NCI-H187 treated with DMSO at 0.1 percent for 48 hours (cell line): ENCODE measurements at places on chromosomes 7 and 10.

DNA sequence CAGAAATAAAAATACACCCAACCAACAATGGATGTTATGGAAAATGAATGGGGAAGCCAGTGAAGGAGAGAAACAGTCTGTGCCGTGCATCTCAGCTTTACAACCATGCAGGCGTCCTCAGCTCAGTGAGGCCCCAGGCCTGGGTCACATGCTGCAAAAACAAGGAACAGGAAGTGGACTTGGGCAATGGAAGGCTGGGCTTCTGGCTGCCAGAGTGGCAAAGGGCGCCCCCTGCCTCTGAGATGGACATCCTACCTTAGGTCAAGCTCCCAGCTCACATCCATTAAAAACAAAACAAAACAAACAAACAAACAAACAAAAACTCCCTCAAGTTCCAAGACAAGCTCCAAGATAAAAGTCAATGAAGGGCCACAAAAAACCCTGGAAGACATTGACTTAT, 54.7 kb upstream of the AFAP1L2 start:
- DNase-seq, result no peak

GRCh38 chr7:41640487-41640886, 62.4 kb downstream of the INHBA start:
- DNase-seq, result no peak

GRCh38 chr10:21249435-21249834, 276.0 kb downstream of the SKIDA1 start:
- DNase-seq, result no peak

- no peak for DNase-seq
Observed at GRCh38 chr10:130196511-130197487, 60.6 kb downstream of the GLRX3 start.

DNA sequence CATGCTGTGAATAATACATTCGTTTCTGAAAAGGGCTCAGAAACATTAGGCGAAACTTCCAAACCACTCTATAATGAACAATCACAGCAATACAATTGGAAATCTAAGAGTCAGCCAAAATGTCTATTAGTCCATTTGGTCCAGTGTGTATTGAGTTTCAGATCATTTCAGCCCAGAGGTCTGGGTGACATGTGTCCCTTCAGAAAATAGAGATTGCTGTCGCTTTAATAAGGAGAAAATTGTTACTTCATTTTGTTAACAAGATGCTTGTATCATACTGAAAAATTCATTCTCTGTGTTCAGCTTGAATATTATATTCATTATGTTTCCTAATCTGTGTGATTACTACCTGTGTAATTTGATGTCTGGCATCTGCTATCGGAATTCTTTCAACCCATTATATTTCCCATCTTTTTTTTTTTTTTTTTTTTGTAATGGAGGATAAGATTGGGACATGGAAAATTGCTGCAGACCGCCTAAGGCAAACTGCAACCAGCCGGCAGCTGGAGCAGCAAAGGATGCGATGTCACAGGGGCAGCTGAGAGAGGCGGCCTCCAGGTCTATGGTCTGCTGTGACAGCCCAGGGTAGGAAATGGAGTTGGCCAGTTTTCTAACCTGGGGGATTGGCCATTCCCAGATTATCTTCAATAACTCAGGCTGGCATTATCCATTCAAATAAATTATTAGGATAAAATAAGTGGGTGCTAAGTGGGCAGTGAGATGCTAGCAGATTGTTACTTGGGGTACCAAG, 170.9 kb upstream of the NPVF start:
- DNase-seq, result no peak

GRCh38 chr10:52213321-52213752, 100.7 kb upstream of the DKK1 start:
- DNase-seq, result no peak

DNA sequence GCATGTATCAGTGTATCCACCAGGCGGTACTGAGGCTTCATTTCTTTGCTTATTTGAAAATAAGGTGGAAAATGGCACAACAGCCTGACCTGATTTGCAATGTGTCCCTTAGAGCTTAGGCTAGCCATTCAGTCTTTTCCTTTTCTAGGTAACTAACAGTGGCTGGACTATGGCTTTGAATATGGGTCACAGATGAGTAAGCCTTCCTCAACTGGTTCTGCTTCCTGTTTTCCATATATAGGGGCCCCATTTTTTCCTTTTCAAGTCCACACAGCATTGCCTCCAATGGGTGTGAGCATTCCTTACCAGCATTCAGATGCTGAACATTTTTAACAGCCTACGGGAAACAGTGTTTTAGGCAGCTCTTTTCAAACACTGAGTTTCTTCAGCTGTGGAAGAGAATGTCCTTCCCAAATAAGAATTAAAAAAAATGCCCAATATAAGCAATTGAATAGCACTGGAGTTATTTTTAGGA, 3.9 kb upstream of the ITGB1 start:
- DNase-seq, result no peak

DNA sequence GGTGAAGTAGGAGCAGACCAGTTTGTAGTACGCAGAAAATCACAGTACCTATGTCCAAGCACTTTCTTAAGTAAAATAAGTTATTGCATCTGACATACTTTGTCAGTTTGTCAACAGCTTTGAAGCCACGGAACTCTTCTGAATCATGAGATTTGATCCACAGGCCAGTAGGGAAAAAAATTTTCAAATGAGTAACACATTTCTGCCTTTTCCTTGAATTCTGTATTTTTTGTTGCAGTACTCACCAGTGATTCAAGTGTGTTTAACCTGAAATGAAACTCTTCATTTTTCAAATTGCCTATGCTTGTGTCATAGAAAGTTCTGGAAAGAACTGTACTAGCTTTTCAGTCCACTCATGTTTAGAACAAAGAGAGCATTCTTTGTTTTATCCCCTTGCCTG, 337.7 kb downstream of the GATA3 start:
- DNase-seq, result no peak

- no peak for DNase-seq
Observed at GRCh38 chr10:14876764-14877163, 1.9 kb upstream of the SUV39H2 start.
